HepG2 (cell line): ENCODE measurements at places on chromosomes 13 and 19.

GRCh38 chr13:33014291-33014690, 1.9 kb upstream of the KL start:
- peaks cover 1% of the 10 kb centered on the region; the same call in 1 of the 2 replicates for H3K27me3 ChIP-seq
- no peaks in the 10 kb centered on the region for H3K36me3 ChIP-seq
- no peak for DNase-seq
- H3K4me3 ChIP-seq: no peak overlapping the region
- no peaks in the 10 kb centered on the region for H3K4me1 ChIP-seq

- no peak for DNase-seq
- H3K4me3 ChIP-seq: no peak overlapping the region
These were observed 279.6 kb downstream of the PCDH20 start for GRCh38 chr13:61136093-61136492.

DNA sequence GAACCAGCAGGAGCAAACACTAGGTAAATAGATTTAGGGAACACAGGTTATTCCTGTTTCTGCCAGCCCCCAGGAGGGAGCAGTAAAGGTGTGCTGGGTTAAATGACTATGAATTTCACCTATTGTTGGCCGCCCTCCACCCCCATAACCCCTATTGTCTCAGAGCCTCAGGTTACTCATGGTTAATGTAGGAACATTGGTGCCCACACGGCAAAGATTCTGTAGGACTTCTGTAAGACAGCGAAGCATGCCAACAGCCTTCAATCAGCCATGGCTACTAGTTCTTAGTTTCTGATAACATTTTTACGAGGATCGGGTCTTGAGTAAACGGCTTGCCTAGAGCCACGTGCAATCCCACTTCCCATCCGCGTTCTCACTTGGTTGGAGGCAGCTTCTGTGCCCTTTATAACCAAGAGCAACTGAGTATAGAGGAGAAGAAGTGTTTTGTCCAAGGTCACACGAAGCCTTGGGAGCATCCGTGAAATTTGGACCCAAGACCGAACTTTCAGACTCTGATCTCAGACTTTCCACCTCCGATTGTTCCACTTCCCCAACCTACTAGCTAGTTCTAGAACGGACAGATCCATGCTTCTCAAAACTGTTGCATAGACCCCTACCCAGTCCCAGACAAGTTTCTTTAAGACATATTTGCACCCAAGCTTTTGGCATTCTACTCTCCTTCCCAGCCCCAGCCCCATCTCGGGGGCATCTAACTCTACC, 5.1 kb upstream of the CACNG8 start:
- H3K4me3 ChIP-seq: no peak overlapping the region
- H3K36me3 ChIP-seq: no peaks in the 10 kb centered on the region
- peaks cover 32% of the 10 kb centered on the region; the same call in 2 of the 3 replicates for H3K27me3 ChIP-seq
- H3K4me1 ChIP-seq: no peaks in the 10 kb centered on the region
- no peak for DNase-seq
- H3K27ac ChIP-seq: no peak overlapping the region

DNA sequence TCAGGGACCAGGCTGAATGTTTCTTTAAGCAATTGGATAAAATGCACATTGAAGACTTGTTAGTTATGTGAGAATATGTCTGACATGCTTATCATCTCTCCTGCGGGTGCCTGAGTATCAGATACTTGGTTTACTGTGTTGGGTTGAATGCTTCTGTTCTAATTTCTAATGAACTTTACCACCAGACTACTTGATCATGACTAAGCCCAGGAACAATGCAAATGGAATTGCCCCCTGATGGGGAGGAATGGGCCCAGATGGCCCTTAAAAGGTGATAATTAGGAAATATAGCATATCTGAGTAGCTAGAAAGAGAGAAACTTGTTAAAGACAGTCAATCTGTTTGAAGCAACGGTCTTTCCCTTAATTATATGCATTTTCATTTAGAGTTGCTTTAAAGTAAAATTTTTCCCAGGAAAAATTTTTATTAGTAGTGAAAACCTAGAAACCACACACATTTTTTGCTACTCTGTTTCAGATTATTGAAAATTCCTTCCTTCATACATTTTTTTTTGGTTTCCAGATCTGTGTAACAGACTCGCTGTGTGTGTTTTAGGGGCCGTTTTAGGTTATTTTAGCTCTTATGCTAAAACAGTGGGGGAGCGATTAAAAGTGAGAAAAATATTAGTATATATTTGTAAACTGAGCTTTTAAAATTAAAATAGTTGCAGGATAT, 186.6 kb downstream of the TM9SF2 start:
- peaks cover 28% of the 10 kb centered on the region for H3K4me1 ChIP-seq
- no peak overlapping the region for H3K4me3 ChIP-seq

DNA sequence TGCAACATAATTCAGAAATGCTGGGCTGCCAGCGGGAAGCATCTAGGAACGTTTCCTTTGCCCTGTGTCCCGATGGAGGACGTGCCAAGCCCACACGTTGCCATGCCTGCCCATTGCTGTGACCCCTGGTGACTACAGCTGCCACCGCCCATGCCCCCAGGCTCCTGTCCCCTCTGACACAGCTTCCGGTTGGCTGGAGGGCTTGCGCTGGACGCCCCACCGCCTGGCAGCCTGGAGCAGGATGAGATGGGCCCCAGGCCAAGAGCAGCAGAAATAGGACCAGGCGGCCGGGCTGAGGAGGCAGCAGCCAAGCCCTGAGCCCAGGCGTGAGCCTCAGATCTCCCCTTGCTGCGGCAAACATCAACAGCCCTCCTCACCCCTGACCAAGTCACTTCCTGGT, 125.9 kb downstream of the COL4A2 start:
- H3K27me3 ChIP-seq: peaks cover 5% of the 10 kb centered on the region; the same call in 1 of the 2 replicates
- no peaks in the 10 kb centered on the region for H3K36me3 ChIP-seq
- no peaks in the 10 kb centered on the region for H3K4me1 ChIP-seq
- DNase-seq: no peak

DNA sequence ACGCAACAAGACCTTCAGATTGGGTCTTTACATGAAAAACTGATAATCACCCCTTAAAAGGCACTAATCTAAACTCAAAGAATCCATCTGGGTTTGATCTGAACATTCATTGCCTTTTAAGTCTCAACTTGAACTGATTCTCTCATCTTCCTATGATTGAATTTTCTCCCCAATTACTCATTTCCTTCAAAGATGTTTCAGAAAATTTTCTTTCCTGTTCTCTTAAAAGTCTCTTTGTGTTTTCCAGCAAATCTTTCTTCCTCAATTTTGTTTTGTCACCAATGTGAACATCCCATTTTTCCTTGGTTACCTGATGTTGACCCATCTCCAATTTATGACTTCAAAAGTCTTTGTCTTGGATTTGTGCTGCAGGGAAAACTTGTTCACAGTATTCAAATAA, 234.3 kb downstream of the DACH1 start:
- H3K27me3 ChIP-seq: no peaks in the 10 kb centered on the region
- H3K4me3 ChIP-seq: no peak overlapping the region
- no peak overlapping the region for H3K27ac ChIP-seq
- no peak for DNase-seq
- H3K36me3 ChIP-seq: no peaks in the 10 kb centered on the region

DNA sequence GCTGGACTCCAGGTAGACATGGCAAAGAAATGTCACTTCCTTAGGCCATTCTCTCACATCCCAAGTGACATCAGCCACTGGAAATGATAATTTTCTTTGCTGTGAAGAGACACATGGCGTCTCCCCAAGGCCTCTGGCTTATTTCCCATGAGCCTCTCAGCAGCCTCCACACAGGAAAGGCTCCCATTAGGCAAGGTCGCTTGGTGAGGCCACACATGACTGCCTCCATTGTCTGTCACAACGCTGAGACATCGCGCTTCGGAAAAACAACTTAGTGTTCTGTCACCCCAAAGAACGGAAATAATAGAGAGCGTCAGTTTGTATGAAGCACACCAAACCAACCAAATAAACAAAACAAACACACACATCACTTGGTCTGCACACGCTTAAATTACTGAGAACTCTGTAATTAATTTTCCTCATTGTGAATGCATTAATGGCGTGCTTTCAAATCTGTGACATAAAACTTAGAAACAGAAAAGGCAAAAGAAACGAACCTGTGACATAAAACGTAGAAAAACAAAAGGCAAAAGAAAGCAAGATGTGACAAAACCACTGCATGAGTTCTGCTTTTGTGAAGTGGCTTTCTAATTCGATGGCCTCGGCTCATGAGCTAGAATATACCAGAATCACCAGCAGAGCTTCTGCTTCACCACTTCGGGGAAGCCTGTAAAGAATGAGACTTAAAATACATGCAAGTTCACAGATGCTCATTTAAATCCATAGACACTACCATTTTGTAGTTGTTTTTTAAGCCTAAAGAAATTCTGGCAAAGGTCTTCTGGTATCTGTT, 404.2 kb upstream of the SGCG start:
- H3K27me3 ChIP-seq: no peaks in the 10 kb centered on the region
- H3K4me3 ChIP-seq: no peak overlapping the region
- DNase-seq: no peak
- H3K4me1 ChIP-seq: peaks cover 10% of the 10 kb centered on the region
- H3K27ac ChIP-seq: no peak overlapping the region

GRCh38 chr19:410243-410781, 1.4 kb upstream of the C2CD4C start:
- H3K36me3 ChIP-seq: no peaks in the 10 kb centered on the region
- no peak overlapping the region; the same call in 1 of the 2 replicates for H3K4me3 ChIP-seq
- H3K27ac ChIP-seq: no peak overlapping the region
- H3K4me1 ChIP-seq: no peaks in the 10 kb centered on the region
- DNase-seq: no peak

DNA sequence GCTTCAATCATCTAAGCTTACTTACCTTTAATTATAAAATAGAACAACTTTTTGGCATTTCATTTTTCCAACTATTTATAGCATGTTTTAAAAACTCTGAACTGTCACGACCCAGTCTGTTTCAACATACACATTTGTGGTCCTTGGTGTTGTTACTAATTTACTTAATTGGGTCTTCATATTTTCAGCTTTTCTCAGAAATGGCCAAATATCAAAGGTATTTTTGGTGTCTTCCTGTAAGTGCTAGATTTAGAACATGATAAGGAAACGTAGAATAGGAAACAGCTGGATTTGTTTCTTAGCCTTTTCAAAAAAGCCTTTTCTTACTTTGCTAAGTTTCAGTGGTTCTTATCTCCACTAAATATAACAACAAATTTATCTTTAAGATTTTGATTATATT, 11.4 kb downstream of the LPAR6 start:
- H3K27ac ChIP-seq: peak overlapping the region; percentile 22
- H3K36me3 ChIP-seq: no peaks in the 10 kb centered on the region
- H3K4me3 ChIP-seq: no peak overlapping the region

- DNase-seq: no peak
- no peaks in the 10 kb centered on the region for H3K4me1 ChIP-seq
- H3K4me3 ChIP-seq: no peak overlapping the region
These were observed 19.2 kb downstream of the ADGRE1 start for GRCh38 chr19:6906559-6907060.

DNA sequence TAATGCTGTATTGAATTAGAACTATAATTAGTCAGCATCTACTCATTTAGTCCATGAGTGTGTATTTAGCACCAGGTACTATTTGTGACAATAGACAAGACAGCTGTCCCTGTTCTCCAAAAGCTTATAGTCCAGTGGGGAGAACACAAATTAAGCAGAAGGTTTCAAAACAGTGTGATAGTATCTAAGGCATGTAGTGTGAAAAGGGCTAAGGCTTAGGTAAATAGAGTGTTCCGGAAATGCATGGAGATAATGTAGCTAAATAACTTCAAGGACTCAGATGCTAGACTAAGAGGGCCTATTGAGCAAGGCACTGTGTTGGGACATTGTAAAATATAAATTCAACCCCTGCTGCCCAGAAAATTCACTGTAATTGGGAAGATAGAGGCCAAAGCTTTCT, 144.1 kb upstream of the MIR17HG start:
- no peaks in the 10 kb centered on the region for H3K36me3 ChIP-seq
- H3K27ac ChIP-seq: no peak overlapping the region
- DNase-seq: peak; percentile 14

DNA sequence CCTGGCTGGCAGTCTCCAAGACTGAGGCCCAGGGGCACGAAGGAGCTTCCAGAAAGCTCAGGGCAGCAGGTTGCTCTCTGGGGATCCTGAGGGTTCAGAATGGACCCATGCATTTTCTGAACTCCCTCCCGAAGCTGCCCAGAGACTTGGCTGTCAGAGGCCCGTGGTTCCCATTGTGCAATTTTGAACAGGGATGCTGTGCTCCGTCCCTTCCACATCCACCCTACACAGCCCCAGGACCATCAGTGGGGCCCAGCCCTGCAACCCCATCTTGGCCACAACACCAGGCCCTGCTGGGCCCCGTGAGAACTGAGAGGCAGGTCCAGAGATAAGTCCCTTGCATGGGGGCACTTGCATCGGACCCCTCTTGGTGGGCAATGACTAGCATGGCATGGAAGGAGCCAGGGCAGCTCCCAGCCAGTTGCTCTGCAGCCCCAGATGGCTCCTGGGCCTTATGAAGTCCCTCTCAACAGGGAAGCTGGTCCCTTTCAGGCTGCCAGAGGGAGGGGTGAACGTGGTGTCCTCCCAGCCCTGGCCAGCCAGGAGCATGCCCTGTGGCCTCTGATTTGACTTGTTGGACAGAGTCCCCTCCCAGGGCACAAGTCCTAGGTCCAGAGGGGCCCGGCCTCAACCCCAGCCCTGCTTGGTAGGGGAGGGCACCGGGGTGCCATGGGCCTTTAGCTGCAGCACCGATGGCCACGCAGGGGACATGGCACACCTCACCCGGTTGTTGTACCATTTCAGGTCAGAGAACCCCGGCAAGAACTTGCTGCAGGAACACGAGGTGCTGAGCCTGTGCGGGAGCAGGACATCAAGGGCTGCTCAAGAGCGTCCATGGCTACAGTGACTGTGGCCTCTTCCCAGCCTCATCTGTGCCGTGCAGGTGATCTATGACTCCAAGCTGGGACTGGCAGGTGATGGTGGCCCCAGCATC, 17.3 kb upstream of the ZNF14 start:
- H3K4me1 ChIP-seq: no peaks in the 10 kb centered on the region
- H3K4me3 ChIP-seq: no peak overlapping the region
- no peak for DNase-seq
- H3K36me3 ChIP-seq: no peaks in the 10 kb centered on the region
- peaks cover 29% of the 10 kb centered on the region; the same call in 2 of the 3 replicates for H3K27me3 ChIP-seq

DNA sequence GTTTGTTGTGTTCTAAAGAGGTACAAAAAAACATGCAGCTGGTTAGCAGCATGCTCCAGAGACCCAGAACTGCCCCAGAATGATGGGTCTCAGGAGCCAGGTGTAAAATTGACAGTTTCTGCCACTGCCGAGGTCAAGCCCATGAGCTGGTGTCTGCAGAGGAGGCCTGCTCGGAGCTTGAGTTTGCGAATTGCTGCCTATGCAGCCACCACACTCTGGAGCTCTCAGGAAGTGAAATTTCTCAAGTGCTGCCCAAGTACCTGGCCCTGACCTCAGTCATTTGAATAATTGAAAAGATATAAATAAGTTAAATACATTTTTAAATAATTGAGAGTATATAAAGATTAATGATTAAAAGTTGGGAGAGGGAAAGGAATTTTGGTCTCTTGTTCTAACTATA, 66.4 kb downstream of the ZAR1L start:
- no peak overlapping the region for H3K27ac ChIP-seq
- H3K36me3 ChIP-seq: peaks cover 23% of the 10 kb centered on the region
- no peaks in the 10 kb centered on the region for H3K27me3 ChIP-seq
- H3K4me3 ChIP-seq: no peak overlapping the region
- no peak for DNase-seq
- peaks cover 59% of the 10 kb centered on the region for H3K4me1 ChIP-seq

GRCh38 chr13:34731486-34731885, 210.6 kb upstream of the NBEA start:
- no peaks in the 10 kb centered on the region for H3K36me3 ChIP-seq
- H3K27me3 ChIP-seq: no peaks in the 10 kb centered on the region
- no peak overlapping the region for H3K4me3 ChIP-seq
- no peak for DNase-seq
- no peak overlapping the region for H3K27ac ChIP-seq

- H3K36me3 ChIP-seq: no peaks in the 10 kb centered on the region
- no peak overlapping the region for H3K27ac ChIP-seq
- H3K4me1 ChIP-seq: no peaks in the 10 kb centered on the region
- H3K4me3 ChIP-seq: no peak overlapping the region
- peaks cover 12% of the 10 kb centered on the region; the same call in 1 of the 3 replicates for H3K27me3 ChIP-seq
- no peak for DNase-seq
These were observed 64.1 kb upstream of the OXGR1 start for GRCh38 chr13:97058391-97058790.
